Right hindlimb (tissue), 1 donor: ENCODE measurements at places on chromosomes 7 and 10.

- DNase-seq = no peak
Measured at GRCh38 chr10:4561296-4561695, 264.7 kb upstream of the AKR1E2 start.

- DNase-seq = no peak
Measured at GRCh38 chr7:130949550-130949949, 215.5 kb upstream of the KLF14 start.

- DNase-seq = peak; percentile 18
Measured at GRCh38 chr7:122306320-122307227, 2.0 kb upstream of the FEZF1 start.

DNA sequence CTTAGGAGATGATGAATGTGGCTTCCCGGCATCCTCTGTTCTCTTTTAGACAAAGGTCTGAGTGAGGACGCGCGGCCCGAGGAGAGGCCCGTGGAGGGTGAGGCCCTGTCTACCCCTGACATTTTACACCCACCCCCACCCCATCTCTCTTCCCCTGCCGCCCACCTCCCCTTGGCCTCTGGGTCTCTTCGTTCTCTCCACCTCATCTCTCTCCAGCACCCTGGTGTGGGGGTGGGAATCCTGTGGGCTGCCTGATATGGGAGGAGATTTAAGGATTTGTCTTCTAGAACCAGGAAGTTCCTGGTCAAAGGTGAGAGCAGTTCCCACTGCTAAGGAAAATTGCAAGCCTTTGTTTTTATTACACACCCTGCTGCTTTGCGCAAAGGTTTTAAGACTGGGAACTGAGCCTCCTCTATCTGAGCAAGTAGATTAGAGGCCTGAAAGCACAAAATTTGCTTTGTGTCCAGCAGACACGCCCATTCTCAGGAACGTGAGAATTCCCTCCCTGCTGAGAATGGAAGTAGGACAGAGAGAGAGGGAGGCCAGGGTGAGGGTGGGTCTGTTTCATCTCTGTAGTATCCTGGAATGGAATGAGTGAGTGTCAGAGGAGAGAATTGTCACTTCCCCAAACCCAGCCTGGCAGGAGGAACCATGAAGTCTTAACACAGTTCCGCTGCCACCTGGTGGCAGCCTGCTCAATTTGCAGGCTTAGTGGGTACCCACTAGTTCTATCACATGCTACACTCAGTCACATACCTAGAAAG is 91.2 kb downstream of the GTF2IRD1 start:
- DNase-seq = no peak

- DNase-seq = no peak
Measured at GRCh38 chr10:59435707-59436106, 73.4 kb upstream of the FAM13C start.

DNA sequence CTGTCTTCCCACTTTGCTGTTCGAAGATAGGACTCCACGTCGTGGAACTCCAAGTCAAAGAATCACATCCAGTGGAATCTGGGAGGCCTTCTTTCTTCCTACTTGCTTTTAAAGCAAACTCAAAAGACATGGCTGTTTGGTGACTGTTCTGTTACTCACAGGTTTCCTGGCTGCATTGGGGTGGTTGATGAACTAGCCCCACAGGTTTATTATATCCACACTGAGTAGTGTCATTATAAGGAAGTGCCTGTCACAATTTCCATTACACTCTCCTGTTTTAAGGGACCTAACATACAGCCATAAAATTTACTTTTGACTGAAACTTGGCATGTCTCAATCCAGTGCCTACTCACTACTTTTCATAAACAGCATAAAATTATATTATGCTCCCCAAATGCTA is 287.3 kb upstream of the SP4 start:
- no peak for DNase-seq

DNA sequence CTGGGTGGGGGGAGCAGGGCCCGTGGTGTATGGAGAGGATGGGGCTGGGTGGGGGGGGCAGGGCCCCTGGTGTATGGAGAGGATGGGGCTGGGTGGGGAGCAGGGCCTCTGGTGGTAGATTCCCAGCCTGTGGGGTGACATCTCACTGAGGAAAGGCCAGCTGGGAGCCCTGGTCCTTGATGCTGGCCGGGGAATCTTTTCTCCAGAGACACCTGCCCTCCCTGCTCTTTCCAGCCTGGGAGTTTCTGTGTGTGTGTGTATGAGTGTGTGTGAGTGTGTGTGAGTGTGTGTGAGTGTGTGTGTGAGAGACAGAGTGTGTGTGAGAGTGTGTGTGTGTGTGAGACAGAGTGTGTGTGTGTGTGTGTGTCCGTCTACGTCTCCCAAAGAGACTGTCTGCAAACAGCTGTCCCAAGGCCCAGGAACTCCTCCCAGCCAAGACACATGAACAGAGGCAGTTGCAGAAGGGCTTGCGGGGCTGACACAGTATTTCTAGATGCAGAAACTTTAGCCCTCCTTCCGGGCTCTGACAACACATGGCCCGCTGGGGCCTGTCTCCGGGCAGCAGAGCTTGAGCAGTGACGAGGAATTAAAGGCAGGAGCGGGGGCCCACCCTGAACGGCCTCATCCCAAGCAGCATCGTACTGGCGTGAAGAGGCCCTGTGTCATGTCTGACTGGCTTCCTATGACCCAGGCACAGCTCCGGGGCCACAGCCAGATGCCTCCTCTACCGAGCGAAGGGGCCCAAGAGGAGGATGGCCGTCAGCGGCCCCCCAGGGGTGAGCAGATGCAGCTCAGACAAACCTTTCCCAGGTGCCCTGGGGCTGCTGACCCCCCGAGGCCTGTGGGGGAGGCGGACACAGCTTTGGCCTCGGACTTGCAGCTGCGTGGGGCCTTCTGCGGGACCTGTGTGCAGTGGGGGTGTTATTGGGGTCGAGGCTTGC is 24.3 kb downstream of the FAM20C start:
- DNase-seq = peak; percentile 89

DNA sequence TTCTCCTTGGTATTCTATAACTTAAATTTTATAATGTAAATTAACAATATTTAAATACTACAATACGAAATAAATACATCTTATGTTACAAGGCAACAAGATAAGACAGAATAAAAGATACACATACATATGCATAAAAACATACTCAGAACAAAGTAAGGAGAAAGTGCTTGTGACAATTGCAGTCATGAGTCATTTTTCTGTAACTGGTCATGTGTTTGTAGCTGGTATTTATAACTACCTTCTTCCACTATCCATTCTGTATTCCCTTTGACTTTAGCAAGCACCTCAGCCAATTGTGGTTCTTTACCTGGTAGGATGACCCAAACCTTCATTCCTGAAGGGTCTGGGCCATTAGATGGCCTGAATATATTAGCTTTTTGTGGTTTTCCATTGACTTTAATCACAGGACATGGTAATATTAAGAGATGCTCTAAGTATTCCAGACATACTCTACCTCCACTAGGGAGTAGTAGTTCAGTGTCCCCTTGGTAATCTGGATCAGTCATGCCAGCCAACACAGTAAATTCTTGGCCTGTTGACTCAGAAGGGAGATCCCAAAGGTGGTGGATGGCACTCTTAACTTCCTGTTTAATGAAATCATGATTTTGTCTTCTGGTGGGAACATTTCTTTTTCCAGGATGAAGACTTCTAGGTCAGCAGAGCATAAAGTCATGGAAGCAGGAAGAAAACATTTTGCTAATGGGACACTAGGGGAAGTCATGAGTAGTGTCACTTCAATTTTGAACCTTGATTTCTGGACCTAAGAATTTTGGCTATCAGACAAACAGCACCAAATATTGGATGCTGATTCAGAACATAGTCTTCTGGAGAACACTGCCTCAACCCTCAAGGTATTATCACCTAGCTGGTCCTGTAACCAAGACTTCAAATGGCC is 733.7 kb upstream of the IGFBP3 start:
- no peak for DNase-seq

DNA sequence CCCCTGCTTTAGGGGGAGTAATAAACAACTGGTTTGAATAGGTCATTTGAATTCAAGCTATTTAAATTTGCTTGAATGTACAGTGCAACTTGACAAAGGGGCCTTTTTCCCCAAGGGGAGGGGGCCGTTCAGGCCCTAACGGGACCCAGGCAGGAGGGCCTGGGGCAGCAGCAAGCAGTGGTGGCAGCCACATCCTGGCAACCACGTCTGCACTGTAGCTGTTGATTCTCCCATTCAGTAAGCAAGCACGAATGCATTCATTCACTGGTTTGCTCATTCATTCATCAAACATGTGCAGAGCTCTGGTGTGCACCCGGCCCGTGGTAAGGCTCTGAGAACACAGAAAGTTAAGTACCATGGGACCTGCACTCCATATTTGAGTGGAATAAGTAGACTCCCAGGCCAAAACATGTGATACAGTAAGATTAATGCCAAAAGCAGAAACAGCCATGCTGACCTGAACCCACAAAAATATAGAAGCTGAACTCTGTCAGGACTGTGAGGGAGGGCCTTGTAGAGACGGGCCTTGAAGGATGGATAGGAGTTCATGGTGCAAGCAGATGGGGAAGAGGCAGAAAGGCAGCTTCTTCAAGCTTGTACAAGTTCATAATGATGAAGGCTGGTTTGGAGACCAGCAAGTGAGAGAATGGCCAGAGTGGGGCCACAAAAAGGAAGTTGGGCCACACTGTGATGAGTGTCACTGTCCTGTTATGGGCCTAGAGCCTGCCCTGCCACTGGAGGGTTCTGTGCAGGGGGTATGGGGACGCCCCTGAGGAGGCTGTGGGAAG is 29.3 kb upstream of the C10orf53 start:
- DNase-seq = no peak

DNA sequence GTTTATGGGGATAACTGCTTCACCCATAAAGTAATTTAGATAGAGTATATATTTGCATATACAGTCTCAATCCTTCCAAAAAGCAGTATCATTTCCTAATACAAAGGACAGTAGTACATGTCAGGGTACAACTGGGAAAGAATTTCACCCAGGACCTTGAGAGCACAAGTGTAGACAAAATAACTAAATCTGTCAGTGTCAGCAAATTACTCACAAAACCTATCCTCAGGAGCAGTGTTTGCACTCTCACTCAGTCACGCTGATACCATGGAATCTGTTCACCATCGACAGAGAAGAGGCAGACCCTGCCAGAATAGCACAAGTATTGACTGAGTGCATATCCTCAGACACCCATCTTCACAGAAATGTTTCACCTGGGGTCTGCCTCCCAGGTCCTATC is 554.7 kb upstream of the PHF14 start:
- DNase-seq = no peak

- DNase-seq = peak; percentile 23
Measured at GRCh38 chr10:14653271-14654161, 121.2 kb downstream of the FAM107B start.
